ENCODE measurements at places on chromosomes 3 and 15.

DNA sequence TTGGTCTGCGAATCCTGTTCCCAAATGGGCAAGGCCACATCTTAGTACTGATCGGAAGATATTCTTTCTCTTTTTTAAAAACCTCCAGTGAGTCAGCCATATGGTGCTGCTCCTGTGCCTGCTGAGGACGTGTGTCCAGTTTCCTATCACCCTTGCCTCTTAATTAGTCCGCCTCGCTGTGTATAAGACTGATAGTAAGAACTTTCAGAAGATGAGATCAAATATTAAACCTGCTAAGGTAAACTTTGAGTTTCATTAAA, 612 bp downstream of the UBA5 start:
- no peak for DNase-seq

DNA sequence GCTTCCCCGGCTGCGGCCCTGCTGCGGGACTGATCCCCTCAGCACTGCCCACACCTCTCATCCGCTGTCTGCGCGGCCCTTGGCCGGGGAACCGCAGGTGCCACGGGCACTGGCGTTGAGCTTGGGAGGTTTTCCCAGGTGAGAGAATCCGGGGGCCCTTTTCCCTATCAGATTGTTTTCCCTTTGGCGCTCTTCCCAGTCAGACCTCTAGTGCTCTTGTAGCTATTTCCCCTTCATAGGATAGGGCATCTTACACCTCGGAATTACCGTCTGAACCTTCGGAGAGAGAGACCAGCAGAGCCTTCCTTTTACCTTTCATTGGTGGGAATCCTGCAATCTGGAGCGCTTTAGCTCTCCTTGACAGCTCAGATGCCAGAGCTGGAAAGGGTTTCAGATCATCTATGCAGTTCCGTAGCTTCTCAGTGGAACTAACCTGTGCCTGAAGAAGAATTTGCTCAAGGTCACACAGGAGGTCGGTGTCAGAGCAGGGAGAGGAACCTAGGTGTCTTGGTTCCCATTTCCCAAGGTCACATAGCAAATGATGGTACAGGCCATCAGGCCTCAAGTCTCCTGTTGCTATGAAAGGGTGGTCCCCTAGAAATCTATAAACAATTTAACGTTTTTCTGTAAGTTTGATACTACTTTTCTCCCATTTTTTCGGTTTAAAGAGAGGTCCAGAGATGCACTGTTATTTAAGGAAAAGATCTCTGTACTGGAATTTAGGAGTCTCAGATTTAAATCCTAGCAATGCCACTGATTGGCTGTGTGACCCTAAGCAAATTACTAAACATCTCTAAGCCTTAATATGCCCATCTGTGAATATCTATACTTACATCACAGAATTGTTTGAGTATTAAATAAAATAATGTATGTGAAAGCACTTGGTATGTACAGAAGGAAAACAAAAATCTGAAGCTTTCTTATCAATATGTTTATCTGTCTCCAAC, 916 bp downstream of the IDH3A start:
- no peak for DNase-seq

GRCh38 chr3:25090698-25091453, 337.2 kb upstream of the RARB start:
- no peak for DNase-seq

DNA sequence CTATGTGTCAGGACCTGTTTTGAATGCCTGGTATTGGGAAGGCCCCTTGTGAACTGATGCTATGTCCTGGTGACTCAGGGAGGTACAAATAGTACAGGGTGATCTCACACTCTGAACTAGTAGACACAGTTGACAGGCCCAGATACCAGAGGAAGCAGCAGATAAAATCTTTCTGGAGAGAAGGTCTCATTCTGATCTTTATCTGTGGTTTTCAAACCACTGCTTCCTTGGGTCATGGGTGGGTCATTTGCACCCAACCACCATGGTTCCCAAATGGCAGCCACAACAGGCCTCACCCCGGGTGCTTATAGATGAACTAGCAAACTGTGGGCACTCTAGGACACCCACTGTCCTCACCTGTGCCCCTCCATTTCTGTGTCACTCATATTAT, 43.4 kb downstream of the PXYLP1 start:
- no peak for DNase-seq

GRCh38 chr3:58683466-58683865, 16.9 kb upstream of the FAM3D start:
- no peak for DNase-seq

- no peak for DNase-seq
Observed at GRCh38 chr15:98874773-98875172, 132.8 kb downstream of the PGPEP1L start.

GRCh38 chr3:138097192-138098172, 17.9 kb downstream of the DZIP1L start:
- no peak for DNase-seq

DNA sequence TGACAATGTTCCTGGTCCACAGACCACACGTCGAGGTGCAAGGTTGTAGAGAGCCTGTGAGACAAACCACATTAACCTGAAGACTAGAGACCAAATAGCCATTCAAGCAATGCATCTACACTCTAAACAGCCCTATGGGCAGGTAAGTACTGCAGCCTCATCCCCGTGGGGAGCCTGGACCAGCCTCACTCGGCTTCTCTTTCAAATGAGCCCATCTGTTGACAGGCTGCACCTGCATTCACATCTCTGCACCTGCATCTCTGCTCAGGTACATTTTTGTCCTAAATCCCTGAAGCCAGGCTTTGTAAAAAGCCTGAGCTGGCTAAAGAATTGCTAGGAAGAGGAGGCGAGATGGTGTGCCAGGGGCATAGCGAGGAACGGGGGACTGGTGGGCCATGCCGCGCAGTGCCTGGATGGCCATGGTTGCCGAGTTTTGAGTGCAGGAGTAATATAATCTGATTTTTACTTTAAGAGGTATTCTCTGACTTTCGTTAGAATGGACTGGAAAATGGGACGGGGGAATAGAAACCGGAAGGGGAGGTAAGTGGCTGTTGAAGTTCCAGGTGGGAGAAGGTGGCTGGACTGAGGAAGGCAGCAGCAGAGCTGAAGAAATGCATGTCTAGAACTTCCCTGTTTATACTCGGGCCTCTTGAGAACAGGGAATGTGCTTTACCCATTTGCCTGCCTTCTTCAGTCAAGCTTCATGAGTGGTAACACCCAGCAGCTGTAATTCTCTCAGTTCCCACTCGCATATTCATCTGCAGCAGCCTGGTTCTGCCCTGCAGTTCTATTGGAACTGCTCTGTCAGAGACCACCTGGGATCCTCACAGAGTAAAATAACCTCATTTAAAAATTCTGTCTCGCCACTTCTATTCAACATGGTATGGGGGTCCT, 226.4 kb downstream of the OPA1 start:
- DNase-seq: no peak

- no peak for DNase-seq
Observed at GRCh38 chr15:57703387-57703786, 3.1 kb upstream of the POLR2M start.

- DNase-seq: no peak
Observed at GRCh38 chr15:65059931-65060596, 7.7 kb downstream of the RASL12 start.

- no peak for DNase-seq
Observed at GRCh38 chr15:99437315-99438223, 128.2 kb upstream of the MEF2A start.

GRCh38 chr15:98169551-98169950, 209.0 kb downstream of the ARRDC4 start:
- DNase-seq: no peak

GRCh38 chr15:31352911-31353811, 26.5 kb downstream of the KLF13 start:
- DNase-seq: no peak

GRCh38 chr15:78550815-78551214, 10.6 kb downstream of the PSMA4 start:
- DNase-seq: no peak

DNA sequence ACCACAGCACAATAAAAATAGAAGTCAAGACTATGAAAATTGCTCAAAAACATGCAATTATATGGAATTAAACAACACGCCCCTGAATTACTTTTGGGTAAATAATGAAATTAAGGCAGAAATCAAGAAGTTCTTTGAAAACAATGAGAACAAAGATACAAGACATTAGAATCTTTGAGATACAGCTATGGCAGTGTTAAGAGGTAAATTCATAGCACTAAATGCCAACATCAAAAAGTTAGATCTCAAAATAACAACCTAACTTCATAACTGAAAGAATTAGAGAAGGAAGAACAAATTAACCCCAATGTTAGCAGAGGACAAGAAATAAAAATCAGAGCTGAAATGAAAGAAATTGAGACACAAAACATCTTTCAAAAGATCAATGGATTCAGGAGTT, 86.6 kb upstream of the UBP1 start:
- DNase-seq: no peak

GRCh38 chr3:14157951-14158350, 20.4 kb downstream of the XPC start:
- no peak for DNase-seq

GRCh38 chr15:61184431-61184830, 44.7 kb downstream of the RORA start:
- no peak for DNase-seq

- no peak for DNase-seq
Observed at GRCh38 chr3:38925351-38925750, 109.3 kb upstream of the SCN10A start.

- no peak for DNase-seq
Observed at GRCh38 chr15:90301707-90302300, 36.3 kb downstream of the NGRN start.

All from effector CD4-positive, alpha-beta T cell (primary cell).